ENCODE measurements at places on chromosomes 5 and 9. TPM values are rescaled to one million over a fixed set of nuclear protein-coding genes. Genes with fewer than 3 reads are reported as not detected.

GRCh38 chr5:6849316-6850105, 136.3 kb downstream of the TENT4A start:
- DNase-seq: no peak
- H3K4me3 ChIP-seq: no peak overlapping the region
- H3K27me3 ChIP-seq: peaks cover 3% of the 10 kb centered on the region
- H3K36me3 ChIP-seq: no peaks in the 10 kb centered on the region
- no peak overlapping the region for H3K27ac ChIP-seq

GRCh38 chr9:133635098-133635497, 1.1 kb upstream of the DBH start:
- H3K4me1 ChIP-seq: no peaks in the 10 kb centered on the region
- H3K27ac ChIP-seq: no peak overlapping the region
- H3K27me3 ChIP-seq: peaks cover 24% of the 10 kb centered on the region
- DNase-seq: no peak
- no peaks in the 10 kb centered on the region for H3K36me3 ChIP-seq

DNA sequence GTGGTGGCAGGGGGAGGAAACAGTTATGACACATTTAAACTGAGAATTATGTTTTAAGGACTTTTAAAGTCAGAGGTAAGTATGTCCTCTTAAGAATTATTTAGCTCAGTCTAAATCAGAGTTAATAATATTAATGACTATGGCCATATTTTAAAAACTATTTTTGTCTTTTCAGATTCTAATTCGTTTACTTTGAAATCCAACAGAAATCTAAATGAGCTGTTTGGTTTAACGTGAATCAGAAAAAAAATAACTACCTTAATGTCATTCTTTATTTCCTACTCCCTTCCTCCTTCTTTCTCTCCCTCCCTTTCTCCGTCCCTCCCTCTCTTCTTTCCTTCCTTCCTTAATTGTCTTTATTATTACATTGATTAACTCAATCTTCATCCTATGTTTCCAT, 14.7 kb downstream of the C1QTNF3 start:
- no peak overlapping the region for H3K4me3 ChIP-seq
- no peaks in the 10 kb centered on the region for H3K4me1 ChIP-seq
- H3K27ac ChIP-seq: no peak overlapping the region
- no peaks in the 10 kb centered on the region for H3K27me3 ChIP-seq
- DNase-seq: no peak
- H3K36me3 ChIP-seq: peaks cover 21% of the 10 kb centered on the region

DNA sequence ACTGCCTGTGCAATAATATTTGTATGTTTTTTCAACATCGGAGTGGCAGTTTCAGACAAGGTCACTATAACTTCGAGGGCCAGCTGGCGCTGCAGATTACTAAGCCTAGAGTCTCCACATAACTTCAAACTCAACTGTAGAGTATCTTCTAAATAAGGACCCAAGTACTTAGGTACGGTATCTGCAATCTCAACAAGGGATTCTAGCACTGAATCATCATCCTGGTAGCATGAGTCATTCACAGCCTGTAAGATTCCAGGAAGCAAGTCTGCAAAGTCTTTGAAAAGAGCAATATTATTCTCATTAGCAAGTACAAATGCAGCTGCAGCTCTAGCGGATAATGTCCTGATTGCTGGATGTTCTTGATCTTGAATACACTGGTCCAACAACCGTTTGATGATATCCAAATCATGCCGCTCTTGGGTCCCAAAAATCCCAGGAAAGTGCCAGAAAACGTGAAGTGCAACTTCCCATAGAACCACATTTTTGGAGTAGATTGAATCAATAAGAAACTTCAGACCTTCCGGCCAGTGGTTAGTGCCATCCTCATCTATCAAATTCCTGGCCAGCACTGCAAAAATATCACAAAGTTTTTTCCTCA, 654 bp downstream of the RANBP6 start:
- DNase-seq: no peak
- H3K27ac ChIP-seq: peak overlapping the region; percentile 99
- H3K27me3 ChIP-seq: no peaks in the 10 kb centered on the region
- H3K4me1 ChIP-seq: peaks cover 29% of the 10 kb centered on the region

- peaks cover 25% of the 10 kb centered on the region for H3K4me1 ChIP-seq
- DNase-seq: no peak
- H3K27ac ChIP-seq: peak overlapping the region; percentile 5
- H3K4me3 ChIP-seq: no peak overlapping the region
- H3K27me3 ChIP-seq: no peaks in the 10 kb centered on the region
- no peaks in the 10 kb centered on the region for H3K36me3 ChIP-seq
These were observed 286.3 kb downstream of the NNT start for GRCh38 chr5:43889233-43889632.

DNA sequence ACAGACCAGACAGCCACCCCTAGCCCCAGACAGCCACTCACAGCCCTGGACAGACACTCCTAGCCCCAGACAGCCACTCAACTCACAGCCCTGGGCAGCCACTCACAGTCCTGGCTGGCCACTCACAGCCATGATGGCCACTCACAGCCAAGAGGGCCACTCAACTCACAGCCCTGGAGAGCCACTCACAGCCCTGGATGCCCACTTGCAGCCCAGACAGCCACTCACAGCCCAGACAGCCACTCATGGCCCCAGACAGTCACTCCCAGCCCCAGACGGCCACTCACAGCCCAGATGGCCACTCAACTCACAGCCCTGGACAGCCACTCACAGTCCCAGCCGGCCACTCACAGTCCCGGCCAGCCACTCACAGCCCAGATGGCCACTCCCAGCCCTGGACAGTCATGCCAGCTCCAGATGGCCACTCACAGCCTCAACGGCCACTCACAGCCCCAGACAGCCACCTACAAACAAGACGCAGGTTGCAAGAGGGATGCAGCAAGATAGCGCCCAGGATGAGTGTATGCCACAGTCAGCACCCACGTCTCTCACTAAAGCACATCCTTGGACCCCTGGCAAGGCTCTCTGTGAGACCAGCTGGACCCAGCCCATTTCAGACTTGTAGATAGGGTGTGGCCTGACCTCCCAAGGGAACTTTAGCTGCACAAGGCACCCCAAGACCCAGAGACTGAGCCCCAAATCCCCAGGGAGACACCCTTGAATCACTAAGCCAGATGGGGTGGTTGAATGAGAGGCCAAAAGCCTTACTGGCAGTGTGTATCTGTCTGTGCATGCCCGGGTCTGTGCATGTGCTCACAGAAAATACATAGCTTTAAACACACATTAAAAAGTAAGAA, 22.4 kb downstream of the ZDHHC11B start:
- H3K27ac ChIP-seq: no peak overlapping the region
- H3K27me3 ChIP-seq: peaks cover 4% of the 10 kb centered on the region
- peak; percentile 11 for DNase-seq
- H3K4me3 ChIP-seq: no peak overlapping the region
- peaks cover 10% of the 10 kb centered on the region for H3K36me3 ChIP-seq

- peaks cover 1% of the 10 kb centered on the region for H3K36me3 ChIP-seq
- peaks cover 16% of the 10 kb centered on the region for H3K4me1 ChIP-seq
- H3K4me3 ChIP-seq: no peak overlapping the region
- H3K27me3 ChIP-seq: no peaks in the 10 kb centered on the region
- no peak for DNase-seq
These were observed 5.7 kb downstream of the DCAF10 start for GRCh38 chr9:37806271-37806670.

C5orf22 gene
- 25.9 TPM for total RNA-seq

ORM2 gene
- total RNA-seq: 3.2 TPM

CAPSL gene
- 1.1 TPM for total RNA-seq

CRAT gene
- total RNA-seq: 19.0 TPM

SCGB3A2 gene
- not detected for total RNA-seq

SLC36A2 gene
- total RNA-seq: not detected

RUSC2 gene
- total RNA-seq: 20.8 TPM

Data from progenitor cell of endocrine pancreas (in vitro differentiated cells).